ENCODE measurements at places on chromosomes 11 and 22. TPM values are rescaled to one million over a fixed set of nuclear protein-coding genes. Genes with fewer than 3 reads are reported as not detected.

Gene KMT5B
- 24.8 TPM for total RNA-seq

Gene NRGN
- total RNA-seq = 10.5 TPM

Gene TSPAN18
- total RNA-seq = 2.4 TPM

Gene ELFN2
- total RNA-seq = 10.1 TPM

Gene SERPING1
- 0.78 TPM for total RNA-seq

Gene ROBO4
- total RNA-seq = not detected

Gene CCDC90B
- 54.3 TPM for total RNA-seq

Gene CREB3L1
- total RNA-seq = 5.4 TPM

Gene GUCY1A2
- 0.07 TPM for total RNA-seq

Gene KDM4D
- total RNA-seq = 0.45 TPM

Gene HSPB2
- total RNA-seq = not detected

Gene VPREB1
- total RNA-seq = not detected

Gene OR5AK2
- total RNA-seq = not detected

Gene SLC43A1
- total RNA-seq = 3.2 TPM

Gene APLNR
- 0.06 TPM for total RNA-seq

Gene KCNA4
- not detected for total RNA-seq

Gene LGALS12
- total RNA-seq = not detected

Gene OR52D1
- total RNA-seq = not detected

Gene CD3E
- not detected for total RNA-seq

Gene MRGPRG
- not detected for total RNA-seq

Gene SLC22A25
- not detected for total RNA-seq

Gene PARVG
- not detected for total RNA-seq

All from A549 treated with CORT108297 at 1 μM for 4 hours (cell line).